ENCODE measurements at places on chromosomes 3 and 15. TPM values are rescaled to one million over a fixed set of nuclear protein-coding genes. Genes with fewer than 3 reads are reported as not detected.

The HDC gene
- total RNA-seq, result not detected

The PLCH1 gene
- under 0.01 TPM for total RNA-seq

The DTX3L gene
- total RNA-seq, result 24.5 TPM

The POPDC2 gene
- 3.2 TPM for total RNA-seq

The BAHD1 gene
- total RNA-seq, result 58.8 TPM

The WDR73 gene
- total RNA-seq, result 30.6 TPM

The CHST13 gene
- 3.0 TPM for total RNA-seq

The FBXO40 gene
- 0.10 TPM for total RNA-seq

GRCh38 chr15:26943866-26944265 lies 27.1 kb upstream of the GABRG3 start:
- no peaks in the 10 kb centered on the region for H3K4me1 ChIP-seq
- H3K4me3 ChIP-seq, result no peak overlapping the region
- no peaks in the 10 kb centered on the region for H3K27me3 ChIP-seq
- no peaks in the 10 kb centered on the region for H3K36me3 ChIP-seq
- H3K27ac ChIP-seq, result no peak overlapping the region
- DNase-seq, result no peak

GRCh38 chr15:71411538-71412482 lies 296.5 kb downstream of the THSD4 start:
- DNase-seq, result no peak
- no peaks in the 10 kb centered on the region for H3K27me3 ChIP-seq
- H3K4me1 ChIP-seq, result no peaks in the 10 kb centered on the region
- no peak overlapping the region for H3K4me3 ChIP-seq
- no peaks in the 10 kb centered on the region for H3K36me3 ChIP-seq

- no peak for DNase-seq
- H3K4me3 ChIP-seq, result no peak overlapping the region
- no peaks in the 10 kb centered on the region for H3K27me3 ChIP-seq
Measured at GRCh38 chr3:10527295-10528001, 22.1 kb upstream of the ATP2B2 start.

- no peaks in the 10 kb centered on the region for H3K27me3 ChIP-seq
- H3K4me1 ChIP-seq, result no peaks in the 10 kb centered on the region
- no peaks in the 10 kb centered on the region for H3K36me3 ChIP-seq
- no peak overlapping the region for H3K27ac ChIP-seq
Measured at GRCh38 chr3:176650478-176650877, 546.8 kb downstream of the TBL1XR1 start.

- H3K36me3 ChIP-seq, result no peaks in the 10 kb centered on the region
- no peak overlapping the region for H3K4me3 ChIP-seq
- H3K4me1 ChIP-seq, result peaks cover 13% of the 10 kb centered on the region
- no peak for DNase-seq
- no peak overlapping the region for H3K27ac ChIP-seq
Measured at GRCh38 chr3:12593473-12593872, 36.6 kb downstream of the MKRN2 start.

GRCh38 chr3:182516597-182517336 lies 276.5 kb upstream of the ATP11B start:
- no peak for DNase-seq
- no peak overlapping the region for H3K4me3 ChIP-seq
- no peak overlapping the region for H3K27ac ChIP-seq
- no peaks in the 10 kb centered on the region for H3K4me1 ChIP-seq
- H3K27me3 ChIP-seq, result no peaks in the 10 kb centered on the region

DNA sequence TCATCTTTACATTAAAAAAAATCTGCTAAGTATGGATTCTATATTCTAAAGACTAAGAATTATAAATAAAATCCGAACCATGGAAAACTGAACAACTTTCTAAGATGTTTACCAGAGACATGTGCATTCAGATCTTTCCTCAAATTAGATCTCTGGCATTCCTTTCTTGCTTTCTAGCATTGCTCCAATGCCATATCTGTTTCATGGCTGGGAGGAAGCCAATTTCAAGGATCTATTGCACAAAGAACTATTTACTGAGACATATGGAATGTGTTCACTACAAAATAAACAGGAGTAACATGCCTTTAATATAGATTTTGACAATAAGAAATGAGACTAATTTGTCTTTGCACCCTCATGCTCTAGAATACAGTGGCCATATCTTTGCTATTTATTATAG lies 45.1 kb upstream of the NANOGP8 start:
- no peak overlapping the region for H3K27ac ChIP-seq
- H3K4me3 ChIP-seq, result no peak overlapping the region
- no peaks in the 10 kb centered on the region for H3K27me3 ChIP-seq

DNA sequence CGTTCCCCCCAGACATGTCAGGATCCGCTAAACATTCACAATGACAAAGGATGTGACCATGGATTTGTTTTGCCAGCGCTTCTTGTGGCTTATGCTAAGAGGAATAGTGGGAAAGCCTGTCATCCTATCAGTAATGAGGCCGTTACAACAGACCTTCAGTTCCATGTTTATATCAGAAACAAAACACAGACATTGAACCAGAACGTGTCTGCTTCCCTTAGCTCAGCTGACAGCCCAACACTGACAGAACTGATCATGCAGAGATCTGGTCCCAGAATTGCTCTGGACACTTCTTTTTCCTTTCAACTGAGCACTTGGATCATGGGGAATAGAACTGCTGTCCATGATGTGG lies 58.3 kb upstream of the MYZAP start:
- no peaks in the 10 kb centered on the region for H3K27me3 ChIP-seq
- no peak for DNase-seq
- H3K4me3 ChIP-seq, result no peak overlapping the region
- peaks cover 42% of the 10 kb centered on the region for H3K4me1 ChIP-seq
- H3K36me3 ChIP-seq, result no peaks in the 10 kb centered on the region

DNA sequence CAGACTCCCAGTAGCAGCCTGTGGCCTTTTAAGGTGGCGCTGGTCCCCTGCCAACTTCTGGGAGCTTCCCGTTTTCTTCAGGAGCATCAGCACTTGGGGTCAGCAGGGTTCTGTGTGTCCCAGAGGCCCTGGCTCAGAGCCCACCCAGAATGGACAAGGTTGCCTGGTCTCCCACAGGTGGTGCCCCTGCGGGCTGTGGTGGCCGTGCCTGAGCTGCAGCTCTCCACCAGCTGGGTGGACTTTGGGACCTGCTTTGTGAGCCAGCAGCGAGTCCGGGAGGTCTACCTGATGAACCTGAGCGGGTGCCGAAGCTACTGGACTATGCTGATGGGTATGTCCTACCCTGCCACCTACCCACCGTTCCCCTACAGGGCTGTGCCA lies 15.5 kb downstream of the ACAA1 start:
- no peak overlapping the region for H3K4me3 ChIP-seq
- no peaks in the 10 kb centered on the region for H3K4me1 ChIP-seq
- H3K36me3 ChIP-seq, result peaks cover 66% of the 10 kb centered on the region
- no peaks in the 10 kb centered on the region for H3K27me3 ChIP-seq
- DNase-seq, result no peak
- no peak overlapping the region for H3K27ac ChIP-seq

- no peak for DNase-seq
- H3K4me1 ChIP-seq, result no peaks in the 10 kb centered on the region
- no peak overlapping the region for H3K27ac ChIP-seq
- H3K36me3 ChIP-seq, result no peaks in the 10 kb centered on the region
- H3K27me3 ChIP-seq, result no peaks in the 10 kb centered on the region
Measured at GRCh38 chr3:64074895-64075679, 51.8 kb upstream of the PSMD6 start.

DNA sequence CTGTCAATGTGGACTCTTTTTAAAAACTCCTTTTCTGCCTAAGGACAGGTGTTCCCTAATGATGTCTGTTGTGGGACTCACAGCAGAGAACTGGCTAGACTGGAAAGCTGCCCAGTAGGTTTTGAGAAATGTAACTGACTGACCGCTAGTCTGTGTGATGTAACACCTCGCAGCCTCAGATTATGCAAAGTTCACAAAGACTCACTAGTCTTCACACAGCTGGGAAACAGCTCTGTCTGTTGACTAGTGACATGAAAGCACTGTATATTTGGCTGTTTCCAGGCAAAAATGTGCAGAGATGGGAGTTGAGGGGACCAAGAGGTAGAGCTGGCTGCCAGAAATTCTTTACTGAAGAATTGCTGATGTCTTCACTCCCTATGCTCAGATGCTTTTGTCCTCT lies 10.3 kb downstream of the PDZRN3 start:
- no peak overlapping the region for H3K27ac ChIP-seq
- no peak overlapping the region for H3K4me3 ChIP-seq
- H3K27me3 ChIP-seq, result no peaks in the 10 kb centered on the region
- DNase-seq, result no peak

DNA sequence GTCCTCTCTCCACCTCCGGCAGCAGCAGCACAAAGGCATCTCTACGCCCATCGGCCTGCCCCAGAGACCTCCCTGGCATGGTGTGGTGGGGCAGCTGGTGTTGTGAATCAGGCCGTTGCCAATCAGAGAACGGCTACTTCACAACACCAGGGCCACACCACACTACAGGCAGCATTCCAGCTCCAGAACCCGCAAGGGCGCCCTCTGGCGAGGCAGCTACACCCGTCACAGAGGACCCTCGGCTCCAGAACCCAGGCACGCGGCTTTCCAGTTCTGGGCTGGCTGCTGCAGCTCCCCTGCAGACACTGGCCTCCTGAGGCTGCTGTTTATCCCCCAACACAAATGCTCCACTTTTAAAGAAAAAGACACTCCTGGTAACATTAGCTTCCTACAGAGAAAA lies 127.5 kb upstream of the TOPAZ1 start:
- H3K27ac ChIP-seq, result no peak overlapping the region
- H3K4me3 ChIP-seq, result no peak overlapping the region
- no peaks in the 10 kb centered on the region for H3K27me3 ChIP-seq

DNA sequence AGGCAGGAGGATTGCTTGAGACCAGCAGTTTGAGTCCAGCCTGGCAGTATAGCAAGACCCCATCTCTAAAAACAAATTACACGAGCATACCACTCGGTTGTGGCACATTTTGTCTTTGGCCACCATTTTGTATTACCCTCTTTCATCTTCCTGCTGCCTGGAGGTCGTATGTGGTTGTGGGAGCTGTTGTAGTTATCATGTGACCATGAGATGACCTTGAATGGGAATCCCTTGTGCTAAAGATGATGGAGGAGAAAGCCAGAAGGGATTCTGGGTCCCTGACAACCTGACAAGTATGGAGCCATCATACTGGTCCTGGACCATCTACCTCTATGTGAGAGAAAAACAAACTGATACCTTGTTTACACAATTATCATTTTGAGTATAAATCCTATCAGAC lies 45.2 kb upstream of the BHLHE40 start:
- H3K27ac ChIP-seq, result no peak overlapping the region
- H3K27me3 ChIP-seq, result no peaks in the 10 kb centered on the region
- no peaks in the 10 kb centered on the region for H3K4me1 ChIP-seq
- no peaks in the 10 kb centered on the region for H3K36me3 ChIP-seq
- no peak for DNase-seq

GRCh38 chr3:156705761-156706616 lies 31.6 kb downstream of the TIPARP start:
- no peaks in the 10 kb centered on the region for H3K36me3 ChIP-seq
- H3K27ac ChIP-seq, result no peak overlapping the region
- H3K27me3 ChIP-seq, result no peaks in the 10 kb centered on the region
- peaks cover 10% of the 10 kb centered on the region for H3K4me1 ChIP-seq

DNA sequence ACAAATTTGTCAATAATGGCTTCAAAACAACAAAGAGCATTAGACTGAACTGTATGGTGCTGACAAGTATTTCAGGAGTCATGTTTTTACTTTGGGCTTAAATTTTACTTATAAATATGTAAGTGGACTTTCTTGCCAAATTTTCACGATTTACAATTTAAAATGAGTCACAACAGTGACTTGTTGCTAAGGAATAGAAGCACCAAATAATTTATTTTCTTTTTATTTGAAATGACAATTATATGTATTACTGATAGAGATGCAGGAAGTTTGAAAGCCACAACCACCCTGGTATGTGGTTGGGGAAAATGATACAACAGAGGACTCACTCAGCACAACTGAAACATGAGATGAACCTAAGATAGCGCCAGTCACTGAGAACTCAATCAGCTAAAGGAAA lies 90.3 kb downstream of the FMN1 start:
- DNase-seq, result no peak
- H3K36me3 ChIP-seq, result no peaks in the 10 kb centered on the region
- H3K4me3 ChIP-seq, result no peak overlapping the region
- no peaks in the 10 kb centered on the region for H3K27me3 ChIP-seq
- H3K27ac ChIP-seq, result no peak overlapping the region

GRCh38 chr3:127590282-127590592 lies 296 bp downstream of the TPRA1 start:
- peak overlapping the region; percentile 92 for H3K27ac ChIP-seq
- DNase-seq, result no peak
- H3K4me1 ChIP-seq, result peaks cover 21% of the 10 kb centered on the region
- peak overlapping the region; percentile 51 for H3K4me3 ChIP-seq
- no peaks in the 10 kb centered on the region for H3K36me3 ChIP-seq

DNA sequence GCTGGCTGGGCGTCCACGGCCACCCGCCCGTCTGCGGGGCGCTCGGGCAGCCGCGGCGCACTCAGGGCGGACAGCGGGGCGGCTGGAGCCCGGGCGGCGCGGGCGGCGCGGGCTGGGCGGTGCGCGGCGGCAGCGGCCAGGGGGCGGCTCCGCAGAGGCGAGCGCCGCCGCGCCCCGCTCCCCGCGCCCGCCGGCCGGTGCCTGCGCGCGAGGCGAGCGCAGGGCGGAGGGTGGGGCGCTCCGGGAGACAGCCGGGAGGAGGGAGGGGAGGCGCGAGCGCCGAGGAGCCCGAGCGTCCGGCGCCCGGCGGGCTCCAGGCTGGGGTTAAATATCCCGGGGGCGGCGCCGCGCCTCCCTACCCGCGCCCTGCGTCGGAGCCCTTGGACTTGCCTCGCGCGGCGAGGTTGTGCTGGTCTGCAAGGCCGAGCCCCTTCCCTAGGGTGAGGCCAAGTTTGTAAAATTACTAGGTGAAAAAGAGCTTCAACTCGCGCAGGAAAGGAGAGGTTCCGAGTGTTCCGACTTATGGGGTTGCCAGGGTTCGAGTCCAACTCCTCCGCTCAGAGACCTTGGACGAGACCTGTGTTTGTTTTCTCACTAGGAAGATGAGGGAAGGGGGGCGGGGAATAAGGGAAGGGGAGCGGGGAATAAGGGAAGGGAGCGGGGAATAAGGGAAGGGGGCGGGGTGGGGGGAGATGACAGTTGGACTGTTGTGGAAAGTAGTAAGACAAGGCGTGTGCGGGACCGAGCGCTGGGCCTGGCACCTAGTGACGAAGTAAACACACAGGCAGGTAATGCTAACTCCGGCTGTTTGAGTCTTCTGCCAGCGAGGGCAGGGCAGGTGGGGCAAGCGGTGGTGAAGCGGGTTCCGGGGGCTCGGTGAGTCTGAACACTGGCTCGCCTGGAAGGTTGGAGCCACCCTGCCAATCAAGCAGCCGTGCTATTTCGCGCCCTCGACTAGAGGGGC lies at the start of gene TNFAIP8L3:
TSS of gene TNFAIP8L3 (minus strand) at position 301 of the 964 bp plus-strand sequence. CDS start 311 bp downstream, outside the sequence.
- H3K27me3 ChIP-seq, result peaks cover 34% of the 10 kb centered on the region
- peak within 1 kb of the TSS; percentile 77 for H3K27ac ChIP-seq
- H3K4me1 ChIP-seq, result no peaks in the 10 kb centered on the region

Data from adrenal gland (tissue), 19 donors.